ENCODE measurements at places on chromosomes 11 and 22.

DNA sequence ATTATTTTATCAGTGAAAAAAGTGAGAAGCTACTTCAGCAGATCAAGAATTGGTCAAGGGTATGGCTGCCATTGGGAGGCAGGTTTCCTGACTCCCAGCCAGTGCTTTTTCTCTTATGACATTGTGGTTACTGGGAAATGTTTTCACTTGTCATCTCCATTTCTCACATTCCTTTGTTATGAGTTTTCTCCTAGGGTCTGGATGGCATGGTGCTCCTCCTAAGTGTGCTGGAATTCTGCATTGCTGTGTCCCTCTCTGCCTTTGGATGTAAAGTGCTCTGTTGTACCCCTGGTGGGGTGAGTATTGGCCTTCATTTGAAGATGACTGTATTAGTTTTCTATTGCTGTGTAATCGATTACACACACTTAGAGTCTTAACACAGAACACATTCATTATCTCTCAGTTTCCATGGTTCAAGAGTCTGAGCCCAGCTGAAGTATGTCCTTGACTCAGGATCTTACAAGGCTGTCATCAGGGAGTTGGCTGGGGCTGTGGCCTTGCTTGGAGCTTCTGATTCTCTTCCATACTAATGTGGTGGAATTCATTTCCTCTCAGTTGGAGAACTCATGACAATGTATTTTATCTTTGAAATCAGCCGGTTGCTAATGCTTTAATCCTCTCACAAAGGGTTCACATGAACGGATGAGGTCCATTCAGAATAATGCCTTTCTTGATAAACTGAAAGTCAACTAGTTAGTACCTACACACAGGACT is 21.0 kb upstream of the MS4A6E start:
- DNase-seq: no peak

DNA sequence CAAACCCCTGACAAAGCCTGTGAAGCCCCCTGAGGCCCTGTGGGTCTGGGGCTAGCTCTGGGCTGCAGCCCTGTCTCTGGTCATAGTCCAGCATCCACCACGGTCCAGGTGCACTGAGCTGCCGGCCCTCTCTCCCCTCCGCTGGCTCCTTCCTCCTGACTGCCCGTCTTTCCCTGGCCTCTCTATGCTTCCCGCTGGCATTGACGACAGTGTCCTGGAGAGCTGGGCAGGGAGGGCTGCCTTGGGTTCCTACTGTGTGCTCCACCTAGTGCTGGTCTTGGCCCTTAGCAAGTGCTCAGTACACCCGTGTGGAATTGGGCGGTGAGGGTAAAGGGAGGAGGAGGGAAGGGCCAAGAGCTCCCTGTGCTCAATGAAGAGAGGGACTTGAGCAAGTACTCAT is 868 bp upstream of the MYEOV start:
- DNase-seq: no peak

- no peak for DNase-seq
Measured at GRCh38 chr11:124889191-124890091, 8.2 kb downstream of the ROBO4 start.

GRCh38 chr11:7595016-7595866 is 78.1 kb downstream of the CYB5R2 start:
- DNase-seq: no peak

All from activated CD8-positive, alpha-beta memory T cell treated with anti-CD3 and anti-CD28 coated beads for 4 hours (primary cell).